ENCODE measurements at places on chromosomes 4 and X.

- DNase-seq: no peak
Measured at GRCh38 chr4:169665046-169665737, 44.8 kb downstream of the CLCN3 start.

DNA sequence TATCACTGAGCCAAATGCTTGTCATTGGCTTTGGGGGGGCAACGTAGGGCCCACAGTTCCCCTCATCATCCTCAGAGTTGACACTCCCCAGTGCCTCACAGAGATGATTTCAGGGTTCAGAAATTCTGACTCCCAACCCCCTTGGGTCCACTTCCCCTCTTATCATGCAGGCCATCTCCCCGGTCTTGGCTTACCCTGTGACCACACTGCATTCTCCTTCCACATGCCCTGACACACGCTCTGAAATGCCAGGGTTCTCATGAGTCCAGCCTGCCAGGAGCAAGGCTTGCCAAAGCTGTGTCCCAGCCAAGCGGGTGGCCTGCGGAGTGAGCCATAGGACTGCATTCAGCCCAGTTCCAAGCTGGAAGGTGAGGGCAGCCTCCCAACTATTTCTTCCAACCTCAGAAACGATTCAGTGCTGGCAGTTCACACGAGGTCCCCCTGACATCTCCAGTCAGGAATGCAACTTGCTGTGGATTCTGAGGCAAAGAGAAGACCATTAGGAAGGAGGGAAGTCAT lies 101.2 kb downstream of the SMIM20 start:
- peak; percentile 11 for DNase-seq

DNA sequence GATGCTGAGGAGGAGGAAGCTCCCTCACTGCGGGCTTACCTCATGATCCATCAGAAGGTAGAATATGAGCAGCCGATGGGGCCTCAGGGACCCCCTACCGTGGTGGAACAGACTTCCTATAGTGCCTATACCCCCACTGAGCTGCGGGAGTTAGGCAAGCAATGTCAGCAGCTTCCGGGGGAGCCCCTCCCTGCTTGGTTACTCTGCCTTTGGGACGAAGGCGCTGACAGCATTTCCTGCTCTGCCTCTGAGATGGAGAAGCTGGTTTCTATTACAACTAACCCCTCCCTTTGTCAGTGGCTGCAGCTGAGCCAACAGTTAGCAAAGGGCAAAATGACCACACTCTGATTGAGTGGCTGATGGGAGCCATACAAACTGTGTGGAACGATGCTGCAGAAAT lies 430.7 kb downstream of the IDS start:
- no peak for DNase-seq

DNA sequence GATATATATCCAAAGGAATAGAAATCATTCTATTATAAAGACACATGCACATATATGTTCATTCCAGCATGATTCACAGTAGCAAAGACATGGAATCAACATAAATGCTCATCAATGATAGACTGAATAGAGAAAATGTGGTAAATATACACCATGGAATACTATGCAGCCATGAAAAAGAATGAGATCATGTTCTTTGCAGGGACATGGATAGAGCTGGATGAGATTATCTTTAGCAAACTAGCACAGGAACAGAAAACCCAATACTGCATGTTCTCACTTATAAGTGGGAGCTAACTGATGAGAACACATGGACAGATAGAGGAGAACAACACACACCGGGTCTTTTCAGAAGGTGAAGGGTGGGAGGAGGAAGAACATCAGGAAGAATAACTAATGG lies 1318.6 kb downstream of the PCDH19 start:
- DNase-seq: no peak

DNA sequence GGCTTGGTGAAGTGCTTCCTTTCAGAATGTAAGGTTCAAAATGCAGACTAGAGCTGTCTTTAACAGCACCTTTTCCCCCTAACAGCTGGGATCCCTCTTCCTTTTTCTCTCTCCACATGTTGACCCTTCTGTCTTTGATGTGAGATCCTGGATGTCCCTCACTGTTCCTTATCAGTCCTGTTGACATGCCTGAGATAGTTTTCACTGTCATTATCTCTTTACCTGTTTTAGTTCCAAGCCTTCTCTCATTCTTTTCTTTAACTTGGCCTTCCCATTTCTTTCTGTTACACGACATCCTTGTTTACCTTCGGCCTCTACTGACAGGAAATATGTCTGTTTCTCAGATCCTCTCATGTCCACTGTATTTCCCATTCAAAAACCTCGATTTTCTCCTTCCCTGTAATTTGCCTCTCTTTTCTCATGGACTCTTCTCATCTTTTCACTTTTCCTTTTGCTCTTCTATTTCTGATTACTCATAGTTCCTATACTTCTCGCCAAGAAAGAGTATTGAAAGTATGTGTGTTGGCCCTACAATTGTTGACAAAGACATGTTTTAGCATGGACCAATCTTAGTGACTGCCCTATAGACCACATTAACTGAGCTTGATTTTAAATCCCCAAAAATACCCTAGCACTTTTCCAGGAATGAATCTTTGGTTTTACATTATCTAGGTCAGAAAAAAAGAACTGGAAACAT lies 1.2 kb upstream of the SOWAHB start:
- DNase-seq: no peak

DNA sequence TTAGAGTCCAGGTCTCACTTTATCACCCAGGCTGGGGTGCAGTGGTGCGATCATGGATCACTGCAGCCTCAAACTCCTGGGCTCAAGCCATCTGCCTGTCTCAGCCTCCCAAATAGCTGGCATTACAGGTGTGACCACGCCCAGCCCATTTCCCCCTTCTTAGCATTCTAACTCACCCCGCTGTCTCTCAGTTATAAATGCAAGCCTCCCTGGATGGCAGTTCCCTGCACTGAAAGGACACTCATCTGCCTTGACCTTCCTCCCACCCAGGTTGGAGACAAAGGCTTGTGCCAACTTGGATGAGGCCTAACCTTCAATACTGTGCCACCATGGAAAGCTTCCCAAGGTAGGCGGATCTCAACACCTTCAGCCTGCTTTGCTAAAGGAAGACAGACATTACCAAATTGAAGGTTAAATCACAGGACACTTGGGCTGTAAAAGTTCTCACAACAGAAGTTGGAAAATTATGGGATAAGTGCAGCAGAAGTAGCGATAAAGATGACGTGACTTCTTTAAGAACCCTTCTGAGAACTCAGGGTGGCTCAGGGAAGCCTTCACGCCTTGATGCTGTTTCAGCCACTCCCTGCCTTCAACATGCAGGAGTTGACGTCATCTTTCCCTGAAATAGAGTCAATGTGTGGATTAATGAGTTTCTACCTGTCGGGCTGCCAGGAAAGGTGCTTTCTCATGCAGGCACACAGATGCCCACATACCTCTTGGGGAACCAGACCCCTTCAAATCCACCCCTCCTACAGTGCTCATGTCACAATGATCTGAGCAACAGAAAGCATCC lies 10.6 kb upstream of the GPM6B start:
- no peak for DNase-seq

DNA sequence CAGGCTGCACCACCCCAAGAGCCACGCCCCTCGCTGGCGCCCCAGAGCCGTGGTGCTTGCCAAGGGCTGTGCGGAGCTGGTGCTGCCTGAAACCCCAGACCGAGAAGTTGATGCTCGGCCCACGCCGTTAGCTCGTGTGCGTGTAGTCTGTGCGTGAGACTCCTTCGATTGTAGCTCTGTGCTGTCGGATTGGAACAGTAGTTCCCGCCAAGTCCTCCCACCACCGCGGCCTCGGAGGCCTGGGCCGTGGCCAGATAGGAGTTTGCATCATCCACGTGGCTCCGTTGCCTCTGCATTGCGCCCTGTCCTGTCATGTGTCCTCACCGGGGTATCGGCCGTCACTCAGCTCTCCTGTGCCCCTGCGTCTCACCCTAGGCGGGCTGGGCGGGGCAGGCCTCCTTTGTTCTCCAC lies 24.2 kb downstream of the TNIP2 start:
- no peak for DNase-seq

DNA sequence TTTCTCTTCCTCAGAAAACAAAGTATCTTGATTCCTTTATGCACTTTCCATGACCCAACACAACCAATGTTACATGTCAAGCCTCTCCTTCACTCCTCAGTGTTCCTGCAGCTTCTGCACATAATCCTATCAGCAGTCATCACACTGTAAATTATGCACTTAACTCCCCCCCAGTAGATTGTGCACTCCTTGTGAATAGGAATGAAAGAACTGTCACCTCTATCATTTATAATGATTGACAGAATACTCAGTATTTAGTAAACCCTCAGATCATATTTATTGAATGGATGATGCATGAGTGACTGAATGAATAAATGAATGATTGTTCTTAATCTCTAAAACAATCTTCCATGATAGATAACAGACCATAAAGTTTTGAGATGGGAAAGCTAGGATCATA lies 253.3 kb downstream of the HS3ST1 start:
- DNase-seq: no peak

GRCh38 chr4:16031546-16032395 lies 52.1 kb downstream of the PROM1 start:
- no peak for DNase-seq

DNA sequence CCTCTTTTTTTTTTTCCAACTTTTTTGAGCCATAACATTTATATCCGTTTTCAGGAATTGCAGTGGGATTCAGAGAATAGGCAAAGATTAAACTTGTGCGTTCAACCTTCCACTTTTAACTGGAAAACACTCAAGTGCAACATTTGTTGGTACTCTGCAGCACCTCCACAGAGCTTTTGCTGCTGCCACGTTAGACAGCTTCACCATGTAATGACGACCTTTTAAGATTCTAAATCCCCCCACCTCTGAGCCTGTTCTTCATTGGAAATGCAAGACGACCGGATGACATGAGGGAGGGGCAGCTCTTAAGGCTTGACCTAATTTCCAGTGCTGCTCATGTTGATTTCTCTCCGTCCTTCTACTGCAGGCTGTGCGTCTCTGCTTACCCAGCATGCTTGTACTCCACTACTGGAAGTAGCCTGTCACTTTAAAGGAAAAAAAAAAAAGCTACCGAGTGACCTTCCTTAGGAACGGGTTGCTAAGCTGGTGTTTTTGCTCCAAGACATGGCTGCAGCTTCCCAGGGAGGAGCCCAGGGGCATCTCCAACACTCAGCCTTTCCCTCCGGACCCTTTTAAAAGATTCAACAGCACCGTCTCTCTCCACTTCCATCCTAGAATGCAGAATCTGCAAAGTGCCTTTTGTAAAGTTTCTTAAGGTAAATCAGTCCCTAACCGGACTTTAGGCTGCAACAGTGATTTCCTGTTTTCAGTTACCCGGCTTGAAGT lies at the start of gene CC2D2A:
TSS of gene CC2D2A (plus strand) at position 481 of the 726 bp plus-strand sequence. CDS start 6,051 bp downstream, outside the sequence.
- DNase-seq: no peak

- no peak for DNase-seq
Measured at GRCh38 chrX:11953615-11954014, 184.7 kb upstream of the FRMPD4 start.

GRCh38 chr4:48162162-48162561 lies 28.1 kb upstream of the TXK start:
- peak; percentile 2 for DNase-seq

DNA sequence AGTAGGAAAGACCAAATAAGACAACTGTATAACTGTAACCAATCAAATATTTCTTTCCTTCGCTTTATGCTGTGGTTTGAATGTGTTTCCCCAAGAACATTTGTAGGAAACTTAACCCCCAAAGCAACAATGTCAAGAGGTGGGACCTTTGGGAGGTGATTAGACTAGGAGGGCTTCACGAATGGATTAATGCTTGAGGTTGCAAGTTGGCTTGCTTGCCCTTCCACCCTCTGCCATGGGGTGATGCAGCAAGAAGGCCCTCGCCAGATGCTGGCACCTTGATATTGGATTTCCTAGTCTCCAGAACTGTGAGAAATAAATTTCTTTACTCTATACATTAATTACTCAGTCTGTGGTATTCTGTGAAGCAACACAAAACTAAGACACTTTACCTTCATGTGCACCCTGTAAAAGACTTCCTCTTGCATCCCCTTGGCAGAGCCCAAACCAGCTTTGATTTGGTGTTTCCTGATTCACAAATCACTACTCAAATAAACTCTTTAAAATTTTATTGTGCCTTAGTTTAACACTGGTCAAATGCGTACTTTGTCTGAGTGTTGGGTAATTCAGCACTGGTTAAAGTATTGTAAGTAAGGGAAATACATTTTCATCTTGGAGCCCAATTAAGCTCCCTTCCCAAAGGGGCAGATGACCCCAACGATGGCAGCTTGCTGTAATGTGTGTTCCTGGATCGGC lies 59.9 kb downstream of the COQ2 start:
- no peak for DNase-seq

GRCh38 chr4:25986807-25987206 lies 72.8 kb downstream of the SMIM20 start:
- DNase-seq: no peak

DNA sequence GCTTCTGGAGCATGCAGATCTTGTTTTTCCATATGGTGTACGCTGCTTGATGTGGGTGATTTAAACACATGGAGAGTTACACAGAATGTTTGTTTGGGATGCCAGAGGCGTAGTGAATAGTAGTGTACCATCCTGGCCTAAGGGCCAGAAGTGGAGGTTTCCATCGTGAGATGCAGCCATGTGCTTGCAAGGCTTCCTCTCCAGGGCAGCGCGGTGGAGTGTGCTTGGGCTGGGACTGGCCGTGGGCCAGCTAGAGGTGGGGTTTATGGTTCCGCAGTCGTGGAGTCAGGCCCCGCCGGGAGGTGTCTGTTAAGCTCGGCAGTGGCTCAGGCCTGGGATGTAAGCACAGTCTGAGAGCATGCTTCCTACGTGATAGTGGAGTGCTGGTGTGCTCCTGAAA lies 14.0 kb downstream of the STOX2 start:
- no peak for DNase-seq

- peak; percentile 35 for DNase-seq
Measured at GRCh38 chrX:40013266-40014195, 84.2 kb downstream of the BCOR start.

- DNase-seq: no peak
Measured at GRCh38 chr4:150982557-150983233, 32.4 kb downstream of the LRBA start.

DNA sequence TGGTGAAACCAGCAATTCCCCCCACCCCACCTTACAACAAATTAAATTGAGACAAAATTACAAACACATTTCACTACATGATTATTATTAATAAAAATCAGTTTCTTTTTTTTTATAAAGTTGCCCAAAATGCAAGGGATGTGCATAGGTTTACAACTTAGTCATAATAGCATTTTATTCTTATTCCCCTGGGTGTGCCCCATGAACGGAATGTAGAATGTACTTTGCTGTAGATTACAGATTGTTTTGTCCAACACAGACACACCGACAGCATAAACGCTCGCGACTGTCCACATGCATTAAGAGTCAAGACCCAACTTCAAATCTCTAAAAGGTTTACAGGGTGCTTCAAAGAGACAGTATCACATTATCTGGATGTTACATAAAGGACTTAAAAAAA lies 72.3 kb downstream of the NYX start:
- DNase-seq: no peak

DNA sequence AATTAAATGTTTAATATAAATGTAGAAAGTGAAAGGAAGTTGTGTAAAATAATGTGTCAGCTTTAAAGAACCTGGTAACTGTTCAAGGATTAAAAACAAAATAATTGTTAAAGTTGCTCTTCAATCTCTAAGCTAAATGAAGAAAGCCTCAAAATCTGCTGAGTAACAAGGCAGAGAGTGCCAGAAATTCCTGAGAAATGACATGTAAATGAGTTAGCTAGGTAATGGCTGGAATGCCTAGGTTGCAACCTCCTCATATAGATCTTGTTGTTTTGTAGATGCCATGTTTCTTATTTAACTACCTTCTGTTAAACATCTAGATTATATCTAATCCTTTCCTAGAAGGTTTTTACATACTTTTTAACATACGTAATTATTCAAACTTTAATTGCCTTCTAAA lies 763.6 kb upstream of the AGA start:
- DNase-seq: no peak

GRCh38 chrX:47590984-47591383 lies 8.7 kb downstream of the TIMP1 start:
- no peak for DNase-seq
